ENCODE measurements at places on chromosomes 6 and 20.

DNA sequence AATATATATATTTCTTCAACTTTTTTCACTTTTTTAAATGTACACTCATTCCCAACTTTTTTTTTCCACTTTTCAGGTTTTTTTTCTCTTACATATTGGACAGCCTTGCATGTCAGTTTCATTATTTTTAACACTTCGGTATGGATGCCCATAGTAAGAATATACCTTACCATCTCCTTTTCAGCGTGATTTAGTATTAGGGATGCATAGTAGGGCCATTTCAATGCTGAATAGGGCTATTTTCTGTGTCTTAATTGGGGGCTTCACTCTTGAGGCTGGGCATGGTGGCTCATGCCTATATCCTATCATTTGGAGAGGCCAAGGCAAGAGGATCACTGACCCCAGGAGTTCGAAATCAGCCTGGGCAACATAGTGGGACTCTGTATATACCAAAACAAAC lies 6.7 kb downstream of the RNF114 start:
- DNase-seq = no peak

- DNase-seq = no peak
These were observed 544 bp upstream of the TP53INP2 start for GRCh38 chr20:34703424-34704176.

DNA sequence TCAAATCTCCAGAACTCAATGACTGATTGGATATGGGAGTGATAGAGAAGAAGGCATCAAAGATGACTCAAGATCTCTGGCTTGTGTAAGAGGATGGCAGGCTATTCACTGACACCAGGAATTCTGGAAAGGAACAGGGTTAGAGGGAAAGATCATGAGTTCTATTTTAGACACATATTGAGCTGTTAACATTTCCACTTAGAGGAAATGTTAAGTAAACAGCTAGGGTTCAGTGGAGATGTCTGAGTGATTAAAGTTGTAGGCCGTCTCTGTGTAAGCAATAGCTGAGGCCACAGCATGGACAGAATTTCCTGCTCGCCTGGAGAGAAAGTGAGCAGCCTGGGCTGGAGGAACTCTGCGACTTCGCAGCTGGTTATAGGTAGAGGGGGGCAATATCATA lies 21.0 kb downstream of the ZC3H12D start:
- no peak for DNase-seq

DNA sequence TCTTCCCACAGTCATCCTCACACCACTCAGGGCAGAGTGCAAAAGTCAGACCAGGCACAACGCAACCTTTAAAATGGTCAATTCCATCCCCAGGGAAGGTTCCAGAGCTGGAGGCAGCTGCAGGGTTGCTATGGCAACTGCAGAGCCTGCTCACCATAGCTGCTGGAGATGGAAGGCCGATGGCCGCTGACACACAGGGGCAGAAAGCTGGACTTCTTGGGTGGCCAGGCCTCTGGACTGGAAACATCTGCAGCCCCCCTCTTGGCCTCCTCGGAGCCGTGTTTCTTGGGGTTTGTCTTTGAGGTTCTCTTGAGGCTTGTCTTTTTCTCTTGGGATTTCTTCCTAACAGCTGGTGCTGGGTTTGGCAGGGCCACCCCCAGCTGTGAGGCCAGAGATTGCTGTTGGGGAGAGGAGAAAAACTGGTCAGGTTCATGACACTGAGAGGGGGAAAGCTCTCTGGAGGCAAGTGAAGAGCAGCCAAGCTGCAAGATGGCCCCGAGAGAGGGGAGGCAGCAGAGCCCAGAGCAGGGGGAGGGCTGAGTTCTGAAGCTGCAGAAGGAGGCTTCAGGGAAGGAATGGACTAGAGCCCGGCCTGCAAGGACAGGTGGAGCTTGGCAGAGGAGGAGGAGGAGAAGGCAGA lies 10.2 kb downstream of the BNIP5 start:
- no peak for DNase-seq

- peak; percentile 32 for DNase-seq
These were observed 85.1 kb downstream of the CLIC5 start for GRCh38 chr6:45930420-45931040.

DNA sequence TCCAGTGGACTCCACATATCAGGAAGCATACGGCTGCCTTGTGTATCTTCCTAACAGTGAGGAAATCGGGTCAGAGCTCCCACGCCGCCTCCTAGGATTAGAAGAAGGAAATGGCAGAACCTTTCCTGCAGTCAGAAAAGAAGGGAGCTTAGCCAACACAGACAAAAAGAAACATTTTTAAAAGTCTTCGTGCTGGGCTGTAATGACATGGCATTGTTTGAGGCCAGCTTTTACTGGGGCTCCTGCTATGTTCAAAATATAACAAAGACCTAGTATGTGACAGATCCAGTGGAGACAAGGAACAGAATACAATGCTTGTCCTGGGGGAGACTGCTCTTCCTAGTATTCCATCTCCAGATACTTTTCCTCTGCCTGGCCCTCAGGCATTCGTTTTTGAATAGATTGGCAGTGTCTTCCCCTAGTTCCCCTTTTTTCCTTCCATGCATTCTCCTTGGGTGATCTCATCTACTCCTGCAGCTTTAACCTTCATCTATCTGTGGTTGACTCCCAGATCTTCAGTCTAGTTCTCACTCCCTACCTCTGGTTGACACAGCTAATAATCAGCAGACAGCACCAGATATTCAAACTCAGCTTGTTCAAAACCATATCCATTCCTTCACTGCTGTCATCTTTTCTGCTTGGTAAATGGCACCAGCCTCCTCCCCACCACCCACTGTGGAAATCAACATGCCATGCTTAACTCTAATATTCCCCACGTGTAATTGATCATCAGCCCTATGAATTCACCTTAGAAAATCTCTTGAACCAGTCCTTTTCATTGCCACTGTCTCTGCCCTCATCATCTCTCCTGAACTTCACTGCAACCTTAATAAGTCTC lies 94.5 kb upstream of the VSTM2L start:
- DNase-seq = no peak

DNA sequence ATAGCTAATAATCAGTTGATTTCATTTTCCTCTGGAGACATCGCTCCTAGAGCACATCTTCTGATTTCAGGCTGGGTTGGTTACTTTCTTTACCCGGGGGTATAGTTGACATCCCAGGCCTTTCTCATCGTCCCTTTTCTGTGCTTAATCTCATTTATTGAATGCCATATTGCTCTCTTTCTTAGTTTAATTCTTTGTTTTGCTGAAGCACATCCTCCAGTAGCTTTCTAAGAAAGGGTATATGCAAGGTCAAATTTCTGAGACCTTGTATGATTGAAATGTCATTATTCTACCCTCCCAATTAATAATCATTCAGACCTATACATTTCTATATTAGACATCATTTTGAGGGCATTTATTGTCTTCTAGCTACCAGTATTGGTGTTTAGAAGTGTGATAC lies 2.6 kb upstream of the C20orf141 start:
- DNase-seq = no peak

DNA sequence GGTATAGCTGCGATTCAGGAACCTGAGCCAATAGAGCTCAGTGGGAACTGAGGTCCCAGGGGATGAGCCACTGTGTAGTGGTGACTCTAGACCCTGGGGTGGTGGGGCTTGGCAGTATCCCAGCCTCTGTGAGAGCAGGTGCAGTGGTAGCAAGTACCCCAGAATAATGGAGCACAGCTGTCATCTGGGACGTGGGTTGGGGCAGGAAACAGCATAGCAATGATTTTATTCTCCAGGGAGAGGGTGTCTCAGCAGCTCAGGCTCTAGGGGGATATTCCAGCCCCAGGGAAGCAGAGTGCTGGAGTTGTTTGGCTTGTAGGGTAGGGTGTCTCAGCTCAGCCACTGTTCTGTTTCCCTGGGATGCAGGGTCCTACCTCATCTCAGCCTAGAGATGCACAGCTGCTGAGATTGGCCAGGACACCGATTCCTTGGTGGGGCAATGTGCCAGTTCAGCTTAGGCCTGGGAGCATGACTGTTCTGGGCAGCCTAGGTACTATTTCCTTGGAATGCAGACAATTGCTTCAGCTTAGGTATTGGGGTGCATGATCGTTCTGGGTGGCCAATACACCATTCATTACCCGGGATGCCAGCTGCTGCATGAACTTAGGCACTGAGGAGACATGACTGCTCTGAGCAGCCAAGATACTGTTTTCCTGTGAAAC lies 34.0 kb upstream of the NUP153 start:
- DNase-seq = no peak

GRCh38 chr6:77879527-77879926 lies 226.7 kb downstream of the MEI4 start:
- DNase-seq = no peak

DNA sequence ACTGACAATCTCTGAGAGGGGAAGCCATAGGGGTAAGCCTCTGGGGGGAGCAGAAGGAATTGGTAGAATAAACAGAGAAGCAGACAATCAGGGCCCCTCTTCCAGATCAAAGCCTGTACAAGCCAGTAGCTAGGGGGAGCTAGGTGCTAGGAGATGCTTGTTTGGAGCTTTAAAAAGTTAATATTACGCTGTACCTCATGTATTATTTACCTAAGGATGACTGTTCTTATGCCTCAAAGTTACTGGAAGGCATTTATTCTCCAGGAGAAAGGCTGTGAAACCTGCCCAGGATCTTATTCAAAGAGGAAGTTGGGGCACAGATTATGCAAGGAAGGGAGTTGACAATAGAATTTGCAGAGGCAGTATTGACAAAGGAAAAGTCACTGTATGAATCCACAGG lies 111.8 kb upstream of the SLC35F1 start:
- no peak for DNase-seq

- no peak for DNase-seq
These were observed 11.3 kb downstream of the TULP4 start for GRCh38 chr6:158323561-158323958.

GRCh38 chr6:5174244-5174643 lies 86.5 kb downstream of the LYRM4 start:
- no peak for DNase-seq

DNA sequence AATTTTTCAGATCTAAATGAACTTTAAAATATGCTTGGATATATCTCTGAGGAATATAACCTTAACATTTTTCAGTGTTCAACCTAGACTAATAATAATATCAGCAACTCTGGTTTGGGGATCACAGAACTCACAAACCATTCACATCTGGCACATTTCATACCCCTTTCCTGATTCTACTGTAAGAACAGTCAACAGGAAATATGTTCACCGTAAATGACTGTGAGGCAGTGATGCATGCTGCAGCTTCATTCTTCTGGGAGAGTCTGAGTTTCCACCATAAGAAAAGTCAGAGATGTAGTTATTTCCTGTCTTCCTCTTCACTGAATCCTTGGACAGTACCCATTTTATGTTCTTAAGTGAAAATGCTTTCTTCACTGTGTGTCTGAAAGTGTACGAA lies 134.2 kb upstream of the IFNGR1 start:
- no peak for DNase-seq

DNA sequence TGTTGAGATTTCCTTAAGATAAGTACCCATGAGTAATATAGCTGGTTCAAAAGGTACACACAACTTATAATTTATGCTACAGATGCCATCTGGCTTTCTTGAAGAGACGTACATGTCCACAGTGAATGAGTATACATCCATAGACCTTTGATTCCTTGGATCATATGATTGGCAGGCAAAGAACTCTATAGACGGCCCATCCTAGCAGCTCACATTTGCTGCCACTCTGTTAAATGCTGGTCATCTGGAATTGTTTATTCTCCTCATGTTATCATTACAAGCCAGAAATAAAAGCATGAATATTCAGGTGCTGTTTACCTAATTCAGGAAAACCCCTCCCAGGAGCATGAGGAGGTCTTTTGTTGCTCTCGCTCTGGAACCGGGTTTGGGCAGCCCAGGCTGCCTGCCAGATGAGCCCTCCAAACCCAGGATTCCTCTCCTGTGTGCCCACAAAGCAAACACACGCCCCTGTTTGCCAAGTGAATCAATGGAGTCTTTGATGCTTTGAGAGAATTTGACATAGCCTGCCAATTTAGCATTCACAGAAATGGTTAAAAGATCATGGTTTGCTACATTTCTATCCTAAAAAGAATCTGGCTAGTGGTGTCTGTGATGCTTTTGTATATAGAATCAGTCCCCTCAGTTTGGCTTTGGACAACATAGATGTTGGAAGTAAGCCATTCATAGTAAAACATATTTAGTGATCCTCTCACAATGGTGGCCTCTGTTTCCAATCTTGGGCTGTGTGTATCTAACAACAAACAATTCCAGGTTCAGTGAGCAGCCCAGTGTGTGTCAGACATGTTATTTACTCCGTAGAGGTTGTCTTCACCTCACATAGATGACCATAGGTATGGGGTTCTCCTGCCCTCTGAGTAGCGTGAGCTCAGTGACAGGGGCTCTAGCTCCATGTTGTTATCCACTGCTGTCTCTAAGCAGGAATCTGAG lies 17.5 kb upstream of the PLCG1 start:
- no peak for DNase-seq

DNA sequence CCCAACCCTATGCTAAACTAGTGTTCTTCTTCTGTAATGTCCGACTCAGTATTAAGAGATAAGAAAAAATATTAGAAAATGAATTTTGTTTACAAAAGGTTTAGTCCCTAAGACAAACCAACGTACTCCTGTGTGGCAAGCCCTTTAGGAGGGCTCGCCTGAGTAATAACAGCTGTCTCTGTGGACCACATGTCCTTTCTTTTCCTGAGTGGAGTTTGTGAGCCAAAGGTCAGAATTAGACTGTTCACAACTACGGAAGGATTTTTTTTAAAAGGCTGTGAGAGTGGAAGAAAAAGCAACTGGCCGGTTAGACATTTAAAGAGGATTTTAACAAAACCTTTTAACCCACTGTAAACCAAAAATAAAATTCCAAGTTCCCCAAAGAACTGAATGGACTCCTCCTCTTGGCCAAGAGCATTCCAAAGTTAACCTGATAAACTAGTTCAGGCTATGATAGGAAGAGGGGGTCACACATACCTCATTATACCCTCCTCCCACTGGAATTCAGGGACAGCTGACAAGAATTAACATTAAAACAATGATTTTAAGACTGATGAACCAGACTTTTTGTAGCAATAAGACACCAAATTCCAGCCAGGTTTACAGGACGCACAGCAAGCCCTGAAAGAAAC lies 43.5 kb downstream of the FAM184A start:
- DNase-seq = no peak

DNA sequence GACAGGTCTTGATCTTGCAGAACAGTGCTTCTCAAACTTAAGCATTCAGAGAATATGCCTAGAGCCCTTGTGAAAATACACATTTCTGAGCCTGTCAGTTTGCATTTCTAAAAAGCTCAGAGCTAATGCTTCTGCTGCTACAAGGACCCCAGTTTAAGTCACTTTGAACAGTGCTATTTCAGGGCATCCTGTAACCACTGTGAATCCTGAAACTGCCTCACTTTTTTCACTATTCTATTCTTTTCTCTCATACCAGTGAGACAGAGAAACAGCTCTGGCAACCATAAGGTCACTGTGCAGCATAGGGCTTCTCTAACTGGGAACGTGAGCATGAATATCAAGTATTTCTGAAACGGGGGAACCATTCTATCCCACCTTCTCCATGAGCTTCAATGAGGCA lies 51.2 kb downstream of the LGSN start:
- no peak for DNase-seq

Data from stromal cell of bone marrow (primary cell).